ENCODE measurements at places on chromosomes 16 and 17.
A peak's percentile ranks its signal among the peaks of the same experiment; 100 is the strongest.

DNA sequence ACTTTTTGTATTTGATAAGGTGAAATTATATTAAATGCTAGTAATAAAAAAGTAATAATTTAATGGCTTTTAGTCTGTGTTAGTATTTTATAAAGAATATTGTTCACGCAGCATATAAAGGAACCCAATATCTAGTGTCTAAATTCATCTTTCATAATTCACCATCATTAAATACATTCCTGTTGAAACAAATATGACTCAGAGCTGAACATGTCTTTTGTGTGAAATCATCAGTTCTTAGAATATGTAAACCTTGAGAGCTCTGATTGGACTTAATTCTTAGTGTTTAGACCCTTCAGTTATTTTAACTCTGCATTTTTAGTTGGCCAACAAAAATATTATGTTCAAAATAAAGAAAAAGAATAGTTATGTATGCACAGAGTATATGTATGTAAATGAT is 71.8 kb downstream of the ABHD15 start:
- H3K4me3 ChIP-seq = no peak overlapping the region
- no peak for DNase-seq
- no peaks in the 10 kb centered on the region for H3K4me1 ChIP-seq
- peaks cover 3% of the 10 kb centered on the region for H3K36me3 ChIP-seq

- H3K4me3 ChIP-seq = no peak overlapping the region
- H3K4me1 ChIP-seq = peaks cover 4% of the 10 kb centered on the region
- no peaks in the 10 kb centered on the region for H3K27me3 ChIP-seq
- H3K36me3 ChIP-seq = no peaks in the 10 kb centered on the region
Measured at GRCh38 chr17:61986898-61987297, 59.1 kb upstream of the INTS2 start.

DNA sequence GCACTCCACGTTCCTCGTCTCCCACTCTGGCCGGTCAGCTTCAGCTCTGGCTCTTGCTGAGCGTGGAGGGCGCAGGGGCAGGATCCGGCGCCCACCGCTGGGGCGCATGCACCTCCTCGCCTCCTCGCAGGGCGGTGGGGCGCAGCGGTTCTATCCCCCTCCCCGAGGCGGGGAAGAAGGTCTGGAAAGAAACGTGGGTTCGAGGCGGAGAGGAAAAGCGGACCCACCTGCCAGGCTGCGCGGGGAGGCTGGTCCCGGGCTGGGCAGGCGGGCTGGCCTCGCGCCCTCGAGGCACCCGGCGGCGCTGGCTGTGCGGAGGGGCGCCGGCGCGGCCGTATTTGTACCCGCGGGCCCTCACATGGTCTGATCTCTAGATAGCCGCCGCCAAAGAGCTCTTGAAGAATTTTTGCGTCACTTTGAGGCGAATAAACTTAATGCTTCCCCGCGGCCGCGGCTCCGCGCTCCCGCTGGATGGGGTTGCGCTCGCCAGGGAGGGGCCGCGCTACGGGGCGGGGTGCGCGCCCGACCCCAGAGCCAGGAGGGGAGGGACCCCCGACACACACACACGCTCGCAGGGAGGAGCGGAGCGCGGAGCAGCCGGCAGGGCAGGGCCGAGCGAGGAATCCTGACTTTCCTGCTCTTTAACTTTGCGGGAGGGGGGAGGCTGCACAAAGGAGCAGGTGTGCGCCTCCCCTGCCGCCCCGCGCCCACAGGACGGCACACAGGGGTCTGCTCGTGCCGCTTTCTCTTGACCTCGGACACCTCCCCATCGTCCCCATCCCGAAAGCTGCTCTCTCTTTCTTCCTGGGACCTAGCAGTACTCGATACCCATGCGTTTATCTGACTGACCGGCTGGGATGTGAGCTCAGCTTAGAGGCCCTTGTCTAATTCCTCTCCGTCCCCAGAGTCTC is at the start of gene SLC6A4:
Gene SLC6A4 (minus strand): TSS at position 312 of the 911 bp plus-strand sequence. CDS start 13,739 bp downstream, outside the sequence.
- DNase-seq = no peak
- H3K27ac ChIP-seq = no peak within 1 kb of the TSS
- peaks cover 3% of the 10 kb centered on the region for H3K36me3 ChIP-seq
- peaks cover 33% of the 10 kb centered on the region for H3K4me1 ChIP-seq
- peak within 1 kb of the TSS; percentile 75 for H3K4me3 ChIP-seq

DNA sequence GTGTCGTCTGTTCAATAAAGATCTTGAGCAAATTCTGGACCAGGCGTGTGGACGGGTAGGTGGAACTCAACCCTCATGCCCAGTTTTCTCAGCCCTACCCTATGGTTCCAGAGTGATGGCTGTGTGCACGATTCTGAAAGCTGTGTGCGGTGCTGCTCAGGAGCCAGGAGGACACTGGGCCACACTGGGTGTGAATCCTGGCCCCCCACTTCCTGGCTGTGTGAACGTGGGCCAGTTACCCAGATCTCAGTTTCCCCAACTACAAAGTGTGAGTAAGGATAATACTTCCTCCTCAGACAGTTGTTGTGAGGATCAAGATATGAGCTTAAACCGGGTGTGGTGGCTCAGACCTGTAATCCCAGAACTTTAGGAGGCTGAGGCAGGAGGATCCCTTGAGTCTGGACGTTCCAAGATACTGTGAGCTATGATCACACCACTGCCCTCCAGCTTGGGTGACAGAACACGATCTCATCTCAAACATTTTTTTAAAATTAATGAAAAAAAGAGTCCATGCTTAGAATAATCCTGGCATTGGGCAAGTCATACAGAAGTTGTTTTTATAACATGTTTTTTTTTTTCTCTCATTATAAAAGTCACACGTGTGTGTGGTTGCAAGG is 14.7 kb upstream of the MPRIP start:
- H3K27ac ChIP-seq = no peak overlapping the region
- no peaks in the 10 kb centered on the region for H3K36me3 ChIP-seq
- no peaks in the 10 kb centered on the region for H3K27me3 ChIP-seq

GRCh38 chr17:42843358-42843934 is 934 bp upstream of the AOC2 start:
- no peak overlapping the region for H3K4me3 ChIP-seq
- H3K27me3 ChIP-seq = no peaks in the 10 kb centered on the region
- H3K4me1 ChIP-seq = peaks cover 6% of the 10 kb centered on the region

DNA sequence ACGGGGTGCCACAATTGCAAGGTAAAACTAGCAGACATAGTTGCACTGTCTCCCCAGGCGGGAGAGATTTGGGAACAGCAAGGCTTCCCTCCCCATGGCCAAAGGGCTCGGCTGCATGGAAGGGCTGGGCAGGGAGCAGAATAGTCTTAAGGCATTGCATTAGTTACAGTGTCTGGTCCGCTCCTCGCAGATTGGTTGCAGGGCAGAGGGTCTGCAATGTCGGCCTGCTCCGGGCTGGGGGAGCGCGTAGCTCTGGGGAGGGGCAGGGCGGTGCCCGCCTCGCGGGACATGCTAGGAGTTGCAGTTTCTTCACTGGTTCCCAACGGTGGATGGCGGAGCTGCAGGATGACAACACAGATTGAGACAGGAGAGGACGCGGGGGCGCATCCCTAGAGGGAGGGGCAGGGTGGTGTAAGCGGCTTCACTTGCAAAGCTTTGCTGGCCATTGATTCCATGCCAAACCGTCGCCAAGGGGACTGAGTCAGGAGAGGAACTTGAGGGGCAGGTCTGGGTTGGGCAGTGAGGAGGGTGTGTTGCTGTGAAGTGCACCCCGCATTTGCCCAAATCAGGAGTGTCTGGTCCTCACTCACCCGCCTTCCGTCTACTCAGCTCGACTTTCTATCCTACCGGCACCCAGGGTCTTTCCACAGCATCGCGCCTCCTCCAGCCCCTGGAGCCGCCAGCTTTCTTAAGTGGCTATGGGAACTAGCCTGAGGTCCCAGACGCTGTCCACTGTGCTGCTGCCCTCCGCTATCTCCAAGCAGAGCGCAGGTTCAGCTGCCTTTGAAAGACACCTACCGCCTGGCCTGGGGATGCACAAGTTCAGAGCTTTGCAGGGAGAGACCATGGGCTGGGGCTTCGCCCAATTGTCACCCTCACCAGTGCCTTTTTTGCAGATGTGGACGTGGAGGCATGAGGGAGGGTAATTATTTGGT is 1748.9 kb downstream of the TP53TG3F start:
- no peaks in the 10 kb centered on the region for H3K36me3 ChIP-seq
- no peaks in the 10 kb centered on the region for H3K27me3 ChIP-seq
- H3K4me3 ChIP-seq = no peak overlapping the region
- DNase-seq = no peak
- no peaks in the 10 kb centered on the region for H3K4me1 ChIP-seq
- no peak overlapping the region for H3K27ac ChIP-seq

All from naive thymus-derived CD8-positive, alpha-beta T cell (primary cell).